Psoas muscle (tissue), 8 donors: ENCODE measurements at places on chromosomes 3 and 15. TPM values are rescaled to one million over a fixed set of nuclear protein-coding genes. Genes with fewer than 3 reads are reported as not detected.
A peak's percentile ranks its signal among the peaks of the same experiment; 100 is the strongest.

Gene CADM2
- 15.7 TPM for total RNA-seq

Gene SNRPA1
- 20.6 TPM for total RNA-seq

Gene CCRL2
- total RNA-seq = 1.0 TPM

Gene ST3GAL6
- total RNA-seq = 8.7 TPM

Gene TMEM158
- total RNA-seq = 1.4 TPM

Gene FETUB
- total RNA-seq = not detected

Gene MEGF11
- total RNA-seq = not detected

Gene APH1B
- 3.8 TPM for total RNA-seq

Gene PPARG
- total RNA-seq = 4.3 TPM

Gene RASGRF1
- not detected for total RNA-seq

DNA sequence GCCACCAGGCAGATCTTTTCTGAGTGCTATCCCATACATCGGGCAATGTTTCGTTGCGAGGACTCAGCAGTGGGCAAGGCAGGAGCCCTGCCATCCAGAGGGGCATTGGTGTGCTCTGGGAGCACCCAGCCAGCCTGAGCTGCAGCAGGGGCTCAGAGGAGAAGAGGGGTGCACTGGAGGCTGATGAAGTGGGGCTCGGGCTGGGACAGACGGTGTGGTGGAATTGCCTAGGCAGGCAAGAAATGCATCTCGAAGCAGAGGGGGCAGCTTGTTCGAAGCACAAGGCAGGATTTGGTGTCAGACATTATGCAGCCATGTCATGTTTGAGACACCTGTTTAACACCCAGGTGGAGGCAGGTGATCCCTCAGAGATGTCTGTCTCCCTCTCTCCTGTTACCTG lies 19.3 kb downstream of the PAQR5 start:
- peaks cover 2% of the 10 kb centered on the region for H3K27me3 ChIP-seq
- no peaks in the 10 kb centered on the region for H3K36me3 ChIP-seq
- no peak for DNase-seq
- no peak overlapping the region for H3K4me3 ChIP-seq
- no peak overlapping the region for H3K27ac ChIP-seq

DNA sequence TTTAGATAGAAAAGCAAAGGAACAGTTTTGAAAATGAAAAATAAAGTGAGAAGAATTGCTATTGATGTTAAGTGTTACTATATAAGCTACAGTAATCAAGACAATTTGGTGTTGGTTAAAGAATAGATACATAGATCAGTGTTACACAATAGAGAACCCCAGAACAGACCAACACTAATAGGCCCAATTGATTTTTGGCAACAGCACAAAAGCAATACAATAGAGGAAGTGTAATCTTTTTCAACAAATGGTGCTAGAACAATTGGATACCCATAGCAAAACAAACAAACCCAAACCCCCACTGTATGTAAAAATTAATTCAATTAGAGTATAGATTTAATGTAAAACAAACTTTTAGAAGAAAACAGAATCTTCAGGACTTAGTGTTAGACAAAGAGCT lies 61.8 kb downstream of the ATP11B start:
- peaks cover 82% of the 10 kb centered on the region for H3K36me3 ChIP-seq
- no peak for DNase-seq
- H3K27me3 ChIP-seq = no peaks in the 10 kb centered on the region

DNA sequence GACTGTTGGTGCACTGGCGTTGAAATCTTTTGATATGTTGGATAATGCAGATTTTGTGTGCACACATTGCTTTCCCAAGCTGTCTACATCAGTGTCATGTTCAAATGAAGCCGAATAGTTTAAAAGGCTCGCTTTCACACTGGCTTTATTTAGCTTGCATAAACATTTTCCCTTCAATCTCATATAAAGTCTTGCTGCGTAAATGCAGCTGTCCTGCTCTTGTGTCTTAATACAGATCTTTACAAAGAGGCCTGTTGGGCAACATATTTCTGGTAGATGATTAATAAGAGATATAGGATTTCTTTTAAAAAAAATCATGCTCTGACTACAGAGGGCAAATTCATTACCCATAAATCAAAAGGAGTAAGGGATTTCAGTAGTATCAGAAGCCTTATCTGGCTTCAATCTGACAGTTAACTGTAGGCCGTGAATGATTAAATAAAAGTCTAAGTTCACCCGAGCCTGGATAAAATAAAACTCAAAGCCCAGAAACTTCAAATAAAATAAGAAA lies 937.2 kb downstream of the FHIT start:
- no peaks in the 10 kb centered on the region for H3K27me3 ChIP-seq
- no peak for DNase-seq
- H3K4me1 ChIP-seq = no peaks in the 10 kb centered on the region
- no peaks in the 10 kb centered on the region for H3K36me3 ChIP-seq
- H3K27ac ChIP-seq = no peak overlapping the region

DNA sequence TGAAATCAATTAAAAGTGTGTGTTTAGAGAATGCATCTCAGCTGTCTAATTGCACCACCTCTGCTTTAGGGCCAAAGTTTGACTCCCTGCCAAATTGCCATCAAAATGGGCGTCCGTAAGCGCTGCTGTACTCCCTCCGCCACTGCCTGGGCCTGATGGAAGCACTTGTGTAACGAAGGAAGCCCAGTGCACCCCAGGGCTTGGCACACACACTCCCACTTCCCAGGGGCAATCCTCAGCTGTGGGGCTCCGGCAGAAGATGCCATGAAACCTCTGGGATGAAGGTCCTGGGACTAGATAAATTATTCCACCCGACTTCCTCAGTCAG lies 137.8 kb downstream of the RORA start:
- peak overlapping the region; percentile 31 for H3K4me3 ChIP-seq
- H3K27ac ChIP-seq = peak overlapping the region; percentile 38
- no peaks in the 10 kb centered on the region for H3K36me3 ChIP-seq
- DNase-seq = no peak
- H3K27me3 ChIP-seq = no peaks in the 10 kb centered on the region

DNA sequence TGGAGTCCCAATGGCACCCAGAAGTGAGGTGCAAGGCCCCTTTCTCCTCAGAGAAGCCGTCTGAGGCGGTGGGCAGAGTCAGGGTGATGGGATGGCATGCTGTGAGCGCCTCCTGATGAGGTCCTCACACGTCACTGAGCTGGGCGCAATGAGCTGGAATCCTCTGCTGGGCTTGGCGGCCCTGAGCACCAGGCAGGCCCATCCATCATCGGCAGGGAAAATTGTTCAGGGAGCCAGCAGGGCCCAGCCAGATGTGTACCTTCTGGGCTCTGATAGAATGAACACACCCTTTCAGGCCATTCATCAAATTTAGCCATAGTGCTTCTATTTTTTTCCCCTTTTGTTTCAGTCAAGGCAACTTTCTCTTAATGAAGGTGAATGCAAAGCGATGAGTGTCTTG lies 43.7 kb downstream of the FAM3D start:
- no peak overlapping the region for H3K4me3 ChIP-seq
- no peak overlapping the region for H3K27ac ChIP-seq
- DNase-seq = no peak
- H3K27me3 ChIP-seq = no peaks in the 10 kb centered on the region
- H3K4me1 ChIP-seq = peaks cover 4% of the 10 kb centered on the region
- no peaks in the 10 kb centered on the region for H3K36me3 ChIP-seq

DNA sequence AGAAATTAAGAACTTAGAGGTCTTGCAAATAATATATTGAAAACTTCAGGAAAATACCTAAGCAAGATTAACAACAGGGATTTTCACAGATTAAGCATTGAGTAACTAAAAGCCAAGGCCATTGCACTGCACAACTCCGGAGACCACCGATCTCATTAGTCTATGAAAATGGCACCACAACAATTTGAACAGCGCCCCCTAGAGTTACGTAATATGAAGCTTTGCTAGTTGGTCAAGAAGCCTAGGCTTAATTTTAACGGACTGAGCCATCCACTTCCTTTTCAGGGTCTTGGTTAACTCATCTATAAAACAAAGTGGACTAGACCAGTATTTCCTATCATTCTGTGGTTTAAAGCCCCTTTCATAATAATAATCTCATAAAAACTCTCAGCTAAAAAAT lies 24.8 kb downstream of the TMEM212 start:
- no peaks in the 10 kb centered on the region for H3K27me3 ChIP-seq
- no peaks in the 10 kb centered on the region for H3K36me3 ChIP-seq
- H3K4me3 ChIP-seq = no peak overlapping the region
- no peak for DNase-seq
- no peaks in the 10 kb centered on the region for H3K4me1 ChIP-seq

DNA sequence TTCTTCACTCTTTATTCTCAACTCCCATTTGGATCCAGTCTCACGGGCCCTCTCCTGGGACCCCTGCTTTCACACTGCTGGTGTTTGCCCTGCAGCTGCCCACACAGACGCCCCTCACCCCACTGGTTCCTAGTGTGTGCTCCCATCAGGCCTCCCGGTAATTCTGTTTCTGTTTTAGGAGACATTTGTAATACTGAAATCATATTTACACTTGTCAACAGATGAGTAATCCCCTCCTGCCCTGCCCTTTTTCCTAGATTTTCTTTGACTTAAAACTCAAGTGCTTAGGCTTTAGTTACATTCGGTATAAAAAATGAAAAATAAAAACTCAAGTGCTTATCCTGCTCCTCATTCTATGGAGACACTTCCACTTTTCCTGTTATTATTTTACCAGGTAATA lies 18.4 kb upstream of the ABTB1 start:
- H3K27ac ChIP-seq = no peak overlapping the region
- no peak for DNase-seq
- no peak overlapping the region for H3K4me3 ChIP-seq
- H3K36me3 ChIP-seq = no peaks in the 10 kb centered on the region
- no peaks in the 10 kb centered on the region for H3K4me1 ChIP-seq

- H3K4me3 ChIP-seq = no peak overlapping the region
- DNase-seq = no peak
- no peaks in the 10 kb centered on the region for H3K36me3 ChIP-seq
- no peaks in the 10 kb centered on the region for H3K4me1 ChIP-seq
- H3K27ac ChIP-seq = no peak overlapping the region
Observed at GRCh38 chr15:40234783-40235182, 4.1 kb upstream of the PAK6 start.

DNA sequence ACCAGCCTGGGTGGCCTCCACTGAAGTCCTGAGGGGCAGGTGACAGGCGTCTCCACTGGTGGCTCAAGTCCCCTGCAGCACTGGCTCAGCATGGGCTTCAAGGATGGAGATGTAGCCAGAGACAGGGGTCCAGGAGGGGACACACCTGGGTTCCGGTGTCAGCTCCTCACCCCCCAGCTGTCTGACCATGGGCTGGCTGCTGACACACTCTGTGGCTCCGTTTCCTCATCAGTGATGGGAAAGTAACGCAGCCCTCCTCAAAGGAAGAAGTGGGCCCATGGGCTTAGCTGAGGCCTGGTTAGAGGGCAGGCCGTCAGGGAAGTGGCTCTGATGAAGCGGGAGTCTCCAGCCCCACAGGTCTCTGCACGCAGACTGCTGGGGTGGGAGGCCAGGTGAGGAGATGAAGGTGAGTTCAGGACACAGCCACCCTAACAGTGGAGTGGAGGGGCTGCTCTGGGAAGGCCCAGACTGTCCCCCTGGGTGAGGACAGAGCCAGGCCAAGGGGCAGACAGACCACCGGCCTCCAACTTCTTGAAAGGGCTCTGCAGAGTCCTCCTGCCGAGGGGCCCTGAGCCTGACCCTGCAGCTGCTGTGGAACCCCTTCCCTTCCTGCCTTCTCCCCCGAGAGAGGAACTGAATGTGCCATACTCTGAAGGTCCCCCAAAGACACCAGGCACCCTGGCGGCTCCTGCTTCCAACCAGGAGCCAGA lies 24.0 kb downstream of the PSTPIP1 start:
- no peaks in the 10 kb centered on the region for H3K4me1 ChIP-seq
- DNase-seq = peak; percentile 4
- no peaks in the 10 kb centered on the region for H3K36me3 ChIP-seq
- no peak overlapping the region for H3K27ac ChIP-seq
- H3K27me3 ChIP-seq = no peaks in the 10 kb centered on the region

GRCh38 chr3:174869448-174869847 lies 10.3 kb downstream of the NAALADL2 start:
- no peak overlapping the region for H3K4me3 ChIP-seq
- no peaks in the 10 kb centered on the region for H3K27me3 ChIP-seq
- no peak overlapping the region for H3K27ac ChIP-seq
- no peaks in the 10 kb centered on the region for H3K4me1 ChIP-seq
- DNase-seq = no peak
- H3K36me3 ChIP-seq = no peaks in the 10 kb centered on the region

- H3K27ac ChIP-seq = no peak overlapping the region
- DNase-seq = no peak
Observed at GRCh38 chr3:171801738-171802589, 8.3 kb downstream of the PLD1 start.

DNA sequence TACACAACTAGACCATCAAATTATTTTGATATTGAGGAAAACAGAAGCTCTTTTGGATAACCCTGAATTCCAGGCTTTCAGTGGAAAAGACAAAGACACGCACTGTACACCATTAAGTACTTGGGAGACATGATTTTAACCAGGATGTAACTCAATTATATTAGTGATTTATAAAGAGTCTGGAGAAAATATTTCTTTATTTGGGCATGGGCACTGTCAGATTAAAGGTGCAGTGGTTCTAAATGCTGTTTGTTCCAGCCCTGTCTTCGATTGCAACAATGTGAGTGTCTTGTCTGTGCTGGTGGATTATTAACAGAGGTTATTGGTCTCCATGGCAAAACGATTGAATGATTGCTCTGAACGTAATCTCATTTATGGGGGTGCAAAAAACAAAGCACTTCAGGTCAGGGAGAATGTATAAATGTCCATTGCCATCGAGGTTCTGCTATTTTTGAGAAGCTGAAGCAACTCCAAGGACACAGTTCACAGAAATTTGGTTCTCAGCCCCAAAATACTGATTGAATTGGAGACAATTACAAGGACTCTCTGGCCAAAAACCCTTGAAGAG lies at the start of gene TM4SF4:
TSS of gene TM4SF4 (plus strand) at position 448 of the 568 bp plus-strand sequence. CDS start 181 bp downstream, outside the sequence.
- peaks cover 35% of the 10 kb centered on the region for H3K4me1 ChIP-seq
- no peak within 1 kb of the TSS for H3K4me3 ChIP-seq
- no peaks in the 10 kb centered on the region for H3K36me3 ChIP-seq

DNA sequence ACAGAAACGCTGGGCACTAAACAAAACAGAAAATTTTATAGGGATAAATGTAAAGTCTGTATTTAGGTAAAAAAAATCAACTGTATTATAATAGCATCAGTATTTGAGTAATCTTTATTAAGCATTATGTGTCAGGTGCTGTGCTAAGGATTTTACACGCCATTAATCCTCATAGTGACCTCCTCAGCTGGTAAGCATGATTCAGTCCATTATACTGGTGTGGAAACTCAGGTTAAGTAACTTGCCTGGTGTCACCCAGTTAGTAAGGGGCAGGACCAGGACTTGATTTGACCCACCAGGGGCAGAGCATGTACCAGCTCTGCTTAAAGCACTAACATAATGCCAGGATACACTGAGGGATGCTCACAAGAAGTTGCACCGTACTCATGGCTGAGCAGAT lies 4.8 kb downstream of the MYO5C start:
- peaks cover 9% of the 10 kb centered on the region for H3K27me3 ChIP-seq
- H3K4me1 ChIP-seq = no peaks in the 10 kb centered on the region
- no peak overlapping the region for H3K27ac ChIP-seq
- no peak overlapping the region for H3K4me3 ChIP-seq

GRCh38 chr3:162443376-162443775 lies 946.8 kb downstream of the OTOL1 start:
- no peak overlapping the region for H3K4me3 ChIP-seq
- H3K27ac ChIP-seq = no peak overlapping the region
- no peak for DNase-seq
- H3K4me1 ChIP-seq = no peaks in the 10 kb centered on the region
- H3K36me3 ChIP-seq = no peaks in the 10 kb centered on the region
